ENCODE measurements at places on chromosomes 5 and 9.

- peak; percentile 67 for DNase-seq
Observed at GRCh38 chr5:41790038-41790776, 80.0 kb downstream of the OXCT1 start.

DNA sequence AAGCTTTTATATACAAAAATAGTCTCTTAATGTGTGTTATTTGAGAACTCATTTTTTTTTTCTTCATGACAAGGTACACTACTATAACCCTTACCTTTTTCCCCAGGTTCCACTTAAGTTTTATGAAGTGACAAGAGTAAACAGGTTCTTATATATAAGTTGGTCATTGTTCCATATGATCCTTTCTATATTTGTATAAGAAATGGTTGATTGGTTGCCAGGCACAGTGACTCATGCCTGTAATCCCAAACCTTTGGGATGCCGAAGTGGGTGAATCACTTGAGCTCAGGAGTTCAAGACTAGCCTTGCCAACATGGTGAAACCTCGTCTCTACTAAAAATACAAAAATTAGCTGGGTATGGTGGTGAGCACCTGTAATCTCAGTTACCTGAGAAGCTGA, 108.3 kb downstream of the PCSK1 start:
- DNase-seq = peak; percentile 93

DNA sequence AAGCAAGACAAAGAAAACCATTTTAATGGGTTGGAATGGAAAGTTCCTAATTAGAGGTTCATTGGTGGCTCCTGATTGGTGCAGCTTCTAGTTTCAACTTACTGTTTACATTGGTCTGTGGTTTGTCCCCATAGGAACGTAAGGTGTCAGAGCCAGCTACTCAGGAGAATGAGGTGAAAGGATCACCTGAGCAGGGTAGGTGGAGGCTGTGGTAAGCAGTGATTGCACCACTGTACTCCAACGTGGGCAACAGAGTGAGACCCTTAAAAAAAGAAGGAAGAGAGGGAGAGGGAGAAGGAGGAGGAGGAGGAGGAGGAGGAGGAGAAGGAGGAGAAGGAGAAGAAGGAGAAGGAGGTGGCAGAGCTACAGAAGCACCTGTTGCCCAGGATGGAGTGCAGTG, 30.4 kb downstream of the KCNIP1 start:
- no peak for DNase-seq

GRCh38 chr5:58775701-58776262, 192.9 kb downstream of the RAB3C start:
- no peak for DNase-seq

DNA sequence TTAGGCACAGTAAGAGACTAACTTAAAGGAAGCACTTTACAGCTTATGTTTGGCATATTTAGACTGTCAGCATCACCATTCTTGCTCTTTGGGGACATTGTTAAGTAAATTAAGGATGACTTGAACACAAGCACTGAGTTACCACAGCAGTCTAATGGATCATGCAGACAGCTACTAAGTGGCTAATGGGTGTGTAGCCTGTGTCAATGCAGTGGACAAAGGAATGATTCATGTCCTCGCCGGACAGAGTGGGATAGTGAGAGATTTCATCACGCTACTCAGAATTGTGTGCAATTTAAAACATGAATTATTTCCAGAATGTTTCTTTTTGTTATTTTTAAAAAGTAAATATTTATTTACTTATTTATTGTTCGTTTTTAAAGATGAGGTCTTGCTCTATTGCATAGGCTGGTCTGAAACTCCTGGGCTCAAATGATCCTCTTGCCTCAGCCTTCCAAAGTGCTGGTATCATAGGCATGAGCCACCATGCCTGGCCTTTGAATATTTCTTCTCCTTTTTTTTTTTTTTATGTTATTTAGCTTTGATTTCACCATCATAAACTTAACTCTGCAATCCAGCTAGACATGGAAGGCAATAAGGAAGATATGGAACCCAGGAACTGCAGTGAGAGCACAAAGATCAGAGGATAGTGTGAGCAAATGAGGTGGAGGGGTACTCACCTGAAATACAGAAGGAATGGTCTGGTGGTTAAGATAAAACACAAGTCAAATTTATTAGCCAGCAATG, 53.0 kb upstream of the KLF4 start:
- no peak for DNase-seq

- DNase-seq = no peak
Observed at GRCh38 chr5:24145806-24146205, 499.0 kb downstream of the CDH10 start.

- DNase-seq = no peak
Observed at GRCh38 chr9:105313238-105313637, 68.8 kb downstream of the SLC44A1 start.

GRCh38 chr5:134968055-134968454, 348 bp downstream of the CATSPER3 start:
- DNase-seq = no peak

GRCh38 chr5:102295534-102296177, 428 bp downstream of the SLCO4C1 start:
- no peak for DNase-seq

DNA sequence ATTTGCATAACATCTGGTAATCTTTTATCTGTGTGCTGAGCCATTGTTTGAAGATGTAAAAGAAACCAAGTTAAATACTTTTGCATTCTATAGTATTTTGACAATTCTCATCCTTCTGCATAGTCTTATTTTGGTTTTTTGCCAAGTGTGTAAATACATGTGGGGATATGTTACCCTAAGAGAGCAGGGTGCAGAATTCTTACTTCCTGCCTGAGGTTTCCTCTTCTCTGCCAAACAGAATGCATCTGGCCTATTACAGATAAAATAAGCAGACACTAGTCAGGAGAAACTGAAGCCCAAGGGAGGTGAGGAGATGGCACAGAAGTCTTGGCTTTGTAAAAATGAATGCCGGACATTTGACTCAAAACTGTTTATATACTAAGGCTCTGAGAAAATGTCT, 462.1 kb downstream of the TMEM38B start:
- no peak for DNase-seq

- DNase-seq = no peak
Observed at GRCh38 chr5:58019614-58020013, 440.3 kb downstream of the PLK2 start.

- DNase-seq = no peak
Observed at GRCh38 chr9:4520055-4520454, 29.8 kb downstream of the SLC1A1 start.

GRCh38 chr5:91311168-91311696, 71.9 kb downstream of the ARRDC3 start:
- DNase-seq = no peak

GRCh38 chr9:107989544-107989943, 500.0 kb upstream of the KLF4 start:
- DNase-seq = no peak

DNA sequence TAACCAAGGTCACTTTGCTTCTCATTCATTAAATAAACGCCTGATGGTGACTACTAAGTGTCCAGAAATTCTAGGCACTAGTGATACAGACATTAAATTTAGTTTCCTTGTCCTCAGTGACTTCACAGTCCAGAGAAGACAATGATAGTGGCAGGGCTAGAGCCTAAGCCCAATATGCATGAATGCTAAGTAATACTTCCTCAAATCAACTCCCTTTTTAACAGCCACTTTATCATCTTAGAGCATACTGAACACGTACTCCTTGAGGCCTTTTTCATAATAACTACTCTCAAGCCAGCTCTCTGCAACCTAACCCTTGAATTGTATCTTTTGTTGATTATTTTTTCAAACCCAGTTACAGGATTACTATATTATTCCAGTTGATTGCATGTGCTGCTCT, 74.1 kb downstream of the STX17 start:
- DNase-seq = no peak

DNA sequence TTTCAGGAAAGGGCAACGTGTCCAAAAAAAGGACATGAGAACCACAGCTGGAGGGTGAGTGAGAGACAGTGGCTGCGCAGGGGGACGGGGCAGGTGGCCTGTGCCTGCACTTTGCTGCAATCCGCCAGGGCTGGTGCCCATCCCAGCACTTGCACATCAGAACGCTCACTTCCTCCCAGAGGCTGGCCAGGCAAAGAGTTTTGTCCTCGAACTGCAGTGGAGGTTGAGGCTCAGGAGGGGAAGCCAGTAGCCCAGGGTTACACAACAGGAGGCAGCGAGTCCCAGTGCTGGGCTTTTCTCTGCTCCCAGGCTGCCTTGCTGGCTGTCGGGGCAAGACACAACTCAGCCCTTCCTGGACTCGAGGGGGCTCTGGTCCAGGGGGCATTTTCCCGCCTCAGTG, 33.1 kb downstream of the CRB2 start:
- DNase-seq = no peak

GRCh38 chr5:166724284-166724683, 1567.2 kb upstream of the WWC1 start:
- no peak for DNase-seq

DNA sequence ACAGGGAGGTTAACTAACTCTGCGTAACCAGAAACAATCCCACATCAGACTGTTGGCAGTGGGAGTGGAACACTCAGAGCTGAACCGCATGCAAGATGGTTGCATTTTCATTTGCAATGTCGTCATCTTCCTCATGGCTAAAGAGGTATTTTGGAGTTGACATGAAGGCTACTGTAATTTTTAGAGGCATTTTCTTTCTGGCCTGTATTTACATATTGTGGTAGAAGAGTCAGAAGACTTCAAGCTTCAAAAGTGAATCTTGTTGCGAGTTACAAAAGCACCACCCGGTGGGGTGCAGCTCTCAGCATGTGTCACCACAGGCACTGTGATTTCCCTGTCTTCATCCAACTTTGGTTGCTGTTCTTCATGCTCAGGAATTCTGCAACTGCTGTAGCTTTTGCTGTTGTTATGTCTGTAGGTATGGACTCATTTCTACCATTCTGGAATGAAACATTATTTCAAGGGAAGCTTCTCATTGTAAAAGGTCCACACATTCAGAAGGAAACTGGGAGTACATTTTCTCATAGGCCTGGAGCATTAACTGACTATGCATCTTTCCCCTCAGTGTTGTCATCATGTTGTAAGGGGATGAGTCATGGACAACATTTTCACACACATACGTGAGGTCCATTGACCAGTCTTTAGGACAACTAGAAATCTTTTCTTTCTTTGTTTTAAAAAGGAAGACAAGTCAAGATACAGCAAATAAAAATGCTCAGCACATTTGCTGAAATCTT, 35.4 kb upstream of the GDNF start:
- DNase-seq = peak; percentile 80

DNA sequence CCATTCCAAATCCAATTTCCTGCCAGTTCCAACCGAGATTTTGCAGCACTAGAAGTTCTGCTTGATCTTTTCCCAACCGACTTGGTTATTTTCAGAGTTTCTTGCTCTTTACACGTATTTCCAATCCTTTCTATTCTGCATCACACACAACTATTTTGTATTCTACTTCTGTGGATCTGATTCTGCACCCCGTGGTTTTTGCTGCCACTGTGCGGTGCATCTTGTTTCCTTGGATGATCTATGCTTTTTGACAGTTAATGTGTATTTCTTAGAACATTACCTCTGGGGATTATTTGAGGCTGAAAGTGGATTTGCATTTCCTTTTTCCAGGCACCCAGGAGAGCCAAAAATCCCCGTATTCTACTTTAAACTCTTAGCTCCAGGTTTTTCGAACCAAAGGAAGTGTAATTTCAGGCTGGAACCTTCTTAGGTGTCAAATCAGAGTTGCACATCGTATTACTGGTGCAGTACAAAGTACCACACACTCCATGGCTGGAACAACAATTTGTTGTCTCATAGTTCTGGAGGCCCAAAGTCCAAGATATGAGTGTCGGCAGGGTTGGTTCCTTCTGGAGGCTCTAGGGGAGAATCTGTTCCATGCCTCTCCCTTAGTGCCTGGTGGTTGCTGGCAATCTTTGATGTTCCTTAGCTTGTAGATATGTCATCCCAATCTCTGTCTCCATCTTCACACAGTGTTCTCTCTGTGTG, 14.7 kb upstream of the SARDH start:
- DNase-seq = no peak

DNA sequence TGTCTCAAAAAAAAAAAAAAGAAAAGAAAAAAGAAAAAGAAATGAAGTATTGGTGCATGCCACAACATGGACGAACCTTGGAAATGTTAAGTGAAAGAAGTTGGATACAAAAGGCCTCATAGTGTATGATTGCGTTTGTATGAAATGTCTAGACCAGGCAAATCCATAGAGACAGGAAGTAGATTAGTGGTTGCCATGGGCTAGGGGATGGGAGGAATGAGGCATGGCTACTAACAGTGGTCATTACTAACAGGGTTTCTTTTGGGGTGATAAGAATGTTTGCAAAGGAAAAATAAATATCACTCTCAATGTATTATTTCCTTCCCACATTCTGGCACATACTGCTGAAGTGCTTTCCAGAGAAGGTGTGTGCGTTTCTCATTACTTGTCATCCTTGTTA, 44.1 kb downstream of the UGCG start:
- DNase-seq = peak; percentile 68

DNA sequence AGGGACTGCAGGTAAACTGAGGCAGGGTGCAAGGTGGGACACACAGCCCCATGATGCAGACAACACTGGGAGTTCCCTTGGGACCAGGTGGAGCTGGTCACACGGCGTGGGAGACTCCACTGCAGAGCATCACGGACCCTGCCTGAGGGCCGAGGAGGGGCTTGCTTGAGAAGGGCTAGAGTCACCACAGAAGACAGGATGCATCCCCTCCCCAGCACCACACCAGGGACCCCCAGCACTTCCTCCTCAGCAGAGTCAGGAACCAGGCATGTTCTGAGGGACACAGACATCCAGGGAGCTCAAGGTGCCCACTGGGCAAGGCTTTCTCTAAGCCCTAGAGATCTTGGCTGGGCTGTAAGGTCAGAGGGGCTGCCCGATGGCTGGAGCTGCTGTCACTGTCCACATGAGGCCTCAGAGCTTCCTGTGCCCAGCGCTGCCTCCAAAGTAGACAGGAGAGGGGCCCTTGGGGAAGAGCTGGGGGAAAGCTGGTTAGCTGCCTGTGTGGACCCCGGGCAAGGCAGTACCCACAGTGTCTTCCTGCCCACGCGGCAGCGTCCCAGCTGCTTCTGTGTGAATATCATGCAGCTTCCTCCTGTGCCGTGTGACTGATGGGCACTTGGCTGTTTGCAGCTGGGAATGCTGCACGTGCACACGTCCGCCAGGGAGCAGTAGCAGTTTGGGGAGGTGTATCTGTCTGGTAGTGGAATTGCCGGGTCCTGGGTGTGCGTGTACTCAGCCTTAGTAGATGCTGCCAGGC, 176.6 kb downstream of the CACNA1B start:
- DNase-seq = no peak
